T-helper 2 cell treated with Interferon-gamma antibody and Interleukin-4, amounts not matched to agents 5 μg/mL and 100 μg/mL, for 36 hours (primary cell): ENCODE measurements at places on chromosomes 12 and 14.
A peak's percentile ranks its signal among the peaks of the same experiment; 100 is the strongest.

- DNase-seq = no peak
These were observed 46.0 kb upstream of the DYNC1H1 start for GRCh38 chr14:101918065-101918989.

GRCh38 chr12:44286336-44286735 lies 450.5 kb downstream of the TMEM117 start:
- no peak for DNase-seq

DNA sequence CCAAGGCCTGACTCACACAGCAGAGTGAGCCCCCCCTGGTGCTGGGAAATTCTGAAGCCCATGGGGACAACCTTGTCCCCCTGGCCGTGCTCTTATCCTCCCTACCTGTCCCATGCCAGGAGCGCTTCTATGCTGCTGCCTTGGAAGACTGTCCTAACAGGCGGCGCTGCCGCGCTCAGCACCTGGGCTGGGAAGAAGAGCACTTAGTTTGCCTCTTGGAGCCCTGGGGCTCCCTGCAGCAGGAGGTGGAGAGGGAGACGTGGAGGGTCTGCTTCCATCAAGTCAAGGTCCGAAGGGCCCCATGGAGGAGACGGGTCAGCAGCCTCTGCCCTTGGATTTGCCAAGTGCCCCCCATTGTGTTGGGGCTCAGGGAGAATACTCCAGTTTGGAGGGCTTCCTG lies 300.5 kb downstream of the CACNA1C start:
- no peak for DNase-seq

- no peak for DNase-seq
These were observed 122.8 kb downstream of the RASSF9 start for GRCh38 chr12:85713373-85713772.

GRCh38 chr14:38762845-38763244 lies 340.2 kb downstream of the SEC23A start:
- DNase-seq = no peak

- DNase-seq = no peak
These were observed 36.1 kb upstream of the NEDD1 start for GRCh38 chr12:96870946-96871345.

- no peak for DNase-seq
These were observed 168.1 kb upstream of the DAAM1 start for GRCh38 chr14:59020382-59020781.

GRCh38 chr12:124123296-124124000 lies 150.4 kb downstream of the ZNF664 start:
- no peak for DNase-seq

DNA sequence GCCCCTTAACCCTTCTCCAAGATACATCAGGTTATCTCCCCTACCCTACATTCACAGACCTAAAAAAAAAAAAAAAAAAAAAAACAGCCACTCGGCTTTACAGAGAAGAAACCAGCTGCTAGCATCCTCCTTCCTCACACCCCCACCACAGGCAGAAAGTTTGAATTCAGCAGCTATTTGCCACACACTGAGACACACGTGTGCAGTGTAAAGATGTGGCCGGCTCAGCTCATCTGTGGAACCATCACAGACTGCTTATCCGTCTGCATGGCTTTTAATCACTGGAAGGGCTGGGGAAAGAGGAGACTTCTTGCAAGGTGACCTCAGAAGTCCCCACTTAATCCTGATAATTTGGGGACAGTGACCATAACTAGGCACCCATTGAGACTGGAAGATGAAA lies 50.0 kb downstream of the VWF start:
- no peak for DNase-seq

GRCh38 chr12:124745891-124746570 lies 117.6 kb downstream of the SCARB1 start:
- no peak for DNase-seq

DNA sequence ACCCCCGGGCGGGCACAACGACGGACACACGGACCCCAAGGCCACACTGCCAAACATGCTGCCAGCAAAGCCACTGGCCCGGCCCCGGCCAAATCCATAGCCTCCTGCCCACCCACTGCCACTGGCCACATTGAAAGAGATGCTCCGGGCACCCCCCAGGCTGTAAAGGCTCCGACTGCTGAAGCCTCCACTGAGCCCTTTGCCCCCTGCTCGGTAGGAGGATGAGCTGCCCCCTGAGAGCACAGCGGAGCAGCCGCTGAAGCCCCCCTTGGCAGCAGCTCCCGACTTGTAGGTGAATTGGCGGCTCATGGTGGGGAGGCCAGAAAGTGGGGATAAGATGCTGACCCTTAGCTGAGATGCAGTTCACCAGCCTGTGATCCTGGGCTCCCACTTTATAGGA lies at the start of gene KRT73:
Gene KRT73, minus strand, starts transcription at position 344 of the 400 bp plus-strand sequence. Its CDS starts 35 bp downstream, at position 309.
- DNase-seq = no peak

DNA sequence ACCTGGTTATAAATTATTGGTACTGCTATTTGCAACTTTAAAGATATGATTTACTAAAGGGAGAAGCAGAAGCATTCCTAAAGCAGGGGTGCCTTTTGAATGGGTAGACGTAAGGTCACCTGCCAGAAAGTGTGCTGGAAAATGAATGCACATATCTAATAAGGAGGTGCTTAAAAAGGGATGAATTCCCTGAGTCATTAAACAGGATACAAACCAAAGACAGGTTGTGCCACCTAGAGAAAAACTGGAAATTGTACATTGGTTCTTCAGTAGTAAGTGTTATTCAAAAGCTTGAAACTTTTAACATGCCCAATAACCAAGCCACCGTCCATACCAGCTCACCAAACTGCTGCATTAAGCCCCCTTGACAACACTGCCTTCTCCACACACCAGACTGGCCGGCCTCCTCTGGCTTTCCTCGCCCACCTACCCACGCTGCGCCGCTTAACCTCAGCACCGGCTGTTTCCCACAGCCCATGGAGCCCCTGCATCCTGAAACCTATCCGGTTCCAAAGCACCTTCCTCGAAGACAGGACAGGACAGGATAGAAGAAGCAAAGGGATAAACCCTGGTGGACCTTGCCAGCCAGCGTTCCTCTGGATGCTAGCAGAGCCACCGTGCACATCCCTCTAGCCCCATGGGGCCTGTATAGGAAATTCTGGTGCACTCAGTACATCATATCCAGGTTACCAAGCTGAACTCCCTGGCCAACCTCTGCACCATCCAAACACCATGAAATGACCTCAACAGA lies 201.5 kb upstream of the CAND1 start:
- no peak for DNase-seq

GRCh38 chr12:41992692-41993215 lies 151.9 kb downstream of the GXYLT1 start:
- no peak for DNase-seq

DNA sequence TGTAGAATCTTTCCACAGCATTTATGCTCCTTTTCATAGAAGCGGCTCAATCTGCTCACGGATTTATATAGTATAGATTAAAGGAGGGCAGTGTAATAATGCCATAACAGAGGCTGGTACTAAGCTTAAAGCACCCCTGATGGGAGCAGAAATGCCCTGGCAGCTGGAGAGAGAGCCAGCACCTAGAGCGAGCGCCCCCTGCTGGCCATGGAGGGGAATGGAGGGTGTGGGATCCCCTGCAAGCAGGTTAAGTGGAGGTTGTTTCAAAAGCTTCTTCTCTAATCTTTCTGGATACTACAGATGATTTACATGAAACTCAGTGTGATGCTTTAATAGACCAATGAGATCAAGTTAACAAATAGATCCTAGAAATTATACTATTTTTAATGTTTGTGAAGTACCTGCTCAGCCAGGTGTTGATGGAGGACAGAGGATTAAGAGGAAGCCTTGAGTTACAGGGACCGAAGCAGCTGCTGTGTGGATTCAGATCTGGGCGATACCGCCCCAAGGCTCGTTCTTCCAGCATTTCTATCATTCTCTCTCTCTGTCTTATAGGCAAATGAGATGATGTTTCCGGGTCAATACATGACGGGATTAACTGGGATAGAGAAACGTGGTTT lies 1519.3 kb upstream of the TMEM132C start:
- peak; percentile 43 for DNase-seq
